Left renal pelvis (tissue), 4 donors: ENCODE measurements at places on chromosomes 2 and 18. TPM values are rescaled to one million over a fixed set of nuclear protein-coding genes. Genes with fewer than 3 reads are reported as not detected.

STK16 gene
- 38.5 TPM for polyA plus RNA-seq

GRCh38 chr2:219399716-219400478, 12.2 kb upstream of the DNPEP start:
- DNase-seq = no peak

DNA sequence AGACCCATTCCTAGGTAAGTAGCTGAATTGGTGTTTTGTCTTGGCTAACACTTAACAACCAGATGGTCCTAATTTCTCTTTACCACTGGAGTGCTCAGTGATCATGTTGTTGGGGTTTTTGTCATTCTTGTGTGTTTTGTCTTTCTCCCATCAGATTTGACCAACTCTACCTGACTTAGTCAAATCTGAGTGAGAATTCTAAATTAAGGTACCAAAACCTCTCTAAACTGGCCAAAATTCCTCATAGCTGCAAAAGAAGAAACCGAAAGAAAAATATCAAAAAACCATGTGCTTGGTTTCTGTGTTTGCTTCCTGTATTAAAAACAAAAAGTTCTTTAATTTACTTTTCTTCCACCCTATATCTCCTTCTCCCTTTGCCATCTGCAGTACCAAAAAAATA, 350.7 kb upstream of the SPHKAP start:
- DNase-seq = no peak

- DNase-seq = no peak
These were observed 319.9 kb upstream of the ACVR2A start for GRCh38 chr2:147524912-147525311.

DNA sequence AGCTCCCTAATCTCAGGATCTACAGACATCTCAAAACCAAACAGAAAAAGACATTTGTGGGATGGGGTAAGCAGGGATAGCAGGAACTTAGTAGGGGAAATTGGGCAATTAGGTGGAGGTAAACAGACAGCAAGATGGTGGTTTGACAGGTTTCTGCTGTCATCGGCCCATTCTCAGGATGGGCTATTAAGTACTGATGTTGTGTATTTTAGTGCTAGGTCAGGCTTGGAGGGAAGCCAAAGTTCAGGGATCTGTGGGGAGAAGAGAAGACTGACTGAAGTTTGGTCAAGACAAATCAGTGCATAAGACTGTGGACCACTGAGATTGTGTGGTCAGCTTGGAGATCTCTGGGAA, 96.8 kb upstream of the THUMPD2 start:
- DNase-seq = no peak
